Retina (tissue), 1 donor: ENCODE measurements at places on chromosomes 7 and 10.
A peak's percentile ranks its signal among the peaks of the same experiment; 100 is the strongest.

DNA sequence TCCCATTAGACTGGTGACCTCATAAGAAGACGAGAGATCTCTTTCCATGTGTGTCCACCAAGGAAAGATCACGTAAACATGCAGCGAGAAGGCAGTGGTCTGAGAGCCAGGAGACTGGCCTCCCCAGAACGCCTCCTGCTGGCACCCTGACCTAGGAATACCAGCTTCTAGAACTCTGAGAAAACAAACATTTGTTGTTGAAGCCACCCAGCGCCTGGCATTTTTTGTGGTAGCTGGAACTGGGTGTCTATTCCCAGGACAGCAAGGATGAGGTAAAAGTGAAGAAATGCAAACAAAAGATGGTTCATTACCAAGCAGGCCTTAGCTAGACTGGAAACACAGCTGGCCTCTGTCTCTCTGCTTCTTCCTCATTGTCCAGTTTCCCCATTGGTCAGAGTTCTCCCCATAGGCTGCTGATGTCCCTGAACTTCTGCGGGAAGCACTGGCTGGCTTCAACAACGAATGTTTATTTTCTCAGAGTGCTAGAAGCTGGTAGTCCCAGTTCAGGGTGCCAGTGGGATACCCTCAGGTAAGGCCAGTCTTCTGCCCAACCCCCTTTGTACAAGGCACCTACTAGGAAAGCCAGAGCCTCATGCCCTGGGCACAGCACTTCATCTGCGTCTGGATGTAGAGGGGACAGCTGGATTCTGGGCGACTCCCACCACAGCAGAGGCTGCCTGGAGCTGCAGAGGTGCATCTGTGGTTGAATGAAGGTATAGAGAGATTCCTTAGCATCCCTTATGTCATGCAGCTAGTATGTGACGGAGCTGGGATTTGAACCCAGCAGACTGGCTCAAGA, 304.9 kb downstream of the TCERG1L start:
- no peak for DNase-seq

DNA sequence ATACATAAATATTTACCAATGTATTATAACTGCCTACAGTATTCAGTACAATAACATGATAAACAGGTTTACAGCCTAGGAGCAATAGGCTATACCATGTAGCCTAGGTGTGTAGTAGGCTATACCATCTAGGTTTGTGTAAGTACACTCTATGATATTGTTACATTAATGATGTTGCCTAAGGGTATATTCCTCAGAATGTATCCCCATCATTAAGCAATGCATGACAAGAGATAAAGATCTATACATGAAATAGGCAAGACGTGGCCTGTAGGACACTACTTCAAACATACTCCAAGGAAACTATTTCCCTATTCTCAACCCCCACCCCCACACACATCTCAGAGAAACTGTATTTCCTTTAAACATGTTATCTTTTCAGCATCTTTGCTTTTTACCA, 15.3 kb upstream of the ADAM22 start:
- no peak for DNase-seq

- DNase-seq: no peak
These were observed 22.6 kb downstream of the AKR1C4 start for GRCh38 chr10:5219262-5219661.

DNA sequence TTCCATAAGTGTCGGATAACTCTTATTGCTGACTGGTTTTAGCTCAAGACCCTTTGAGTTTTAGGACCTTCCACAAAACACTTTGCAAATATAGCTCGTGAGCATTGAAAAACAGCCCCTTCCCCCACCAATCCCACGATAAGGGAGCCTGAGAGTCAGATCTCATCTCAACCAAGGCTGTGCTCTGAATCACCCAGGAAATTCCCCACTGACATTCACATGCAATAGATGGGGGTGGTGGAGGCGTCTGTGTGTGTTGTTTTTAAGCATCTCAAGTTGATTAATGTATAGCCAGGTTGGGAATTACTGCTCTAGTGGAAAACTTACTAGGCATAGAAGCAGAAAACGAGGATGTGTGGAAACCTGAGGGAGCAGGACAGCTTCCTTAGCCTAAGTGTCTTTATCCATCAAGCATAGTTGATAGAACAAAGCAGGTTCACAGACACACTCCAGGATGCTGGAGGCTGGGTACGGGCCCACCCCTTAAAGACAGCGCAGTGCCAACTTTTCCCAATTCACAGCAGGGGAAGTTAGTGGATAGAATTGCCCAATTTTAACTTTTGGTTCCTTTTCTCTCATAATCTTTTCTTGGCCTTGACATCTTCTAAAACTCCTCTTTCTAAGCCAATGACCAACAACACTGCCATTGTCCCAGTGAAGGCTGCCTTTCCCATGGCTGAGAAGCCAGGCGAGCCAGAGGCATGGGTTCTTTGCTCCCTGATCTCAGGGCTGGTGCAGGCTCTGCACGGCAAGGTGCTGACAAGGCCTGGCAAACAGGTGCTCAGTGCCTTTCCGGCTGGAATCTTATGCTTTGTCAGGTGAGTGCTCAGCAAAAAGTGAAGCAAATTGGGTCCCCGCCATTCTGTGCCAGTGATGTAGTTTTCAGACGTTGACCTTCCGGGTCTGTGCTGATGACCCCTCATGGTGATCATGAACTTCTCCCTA, 98.5 kb upstream of the INSIG1 start:
- no peak for DNase-seq

DNA sequence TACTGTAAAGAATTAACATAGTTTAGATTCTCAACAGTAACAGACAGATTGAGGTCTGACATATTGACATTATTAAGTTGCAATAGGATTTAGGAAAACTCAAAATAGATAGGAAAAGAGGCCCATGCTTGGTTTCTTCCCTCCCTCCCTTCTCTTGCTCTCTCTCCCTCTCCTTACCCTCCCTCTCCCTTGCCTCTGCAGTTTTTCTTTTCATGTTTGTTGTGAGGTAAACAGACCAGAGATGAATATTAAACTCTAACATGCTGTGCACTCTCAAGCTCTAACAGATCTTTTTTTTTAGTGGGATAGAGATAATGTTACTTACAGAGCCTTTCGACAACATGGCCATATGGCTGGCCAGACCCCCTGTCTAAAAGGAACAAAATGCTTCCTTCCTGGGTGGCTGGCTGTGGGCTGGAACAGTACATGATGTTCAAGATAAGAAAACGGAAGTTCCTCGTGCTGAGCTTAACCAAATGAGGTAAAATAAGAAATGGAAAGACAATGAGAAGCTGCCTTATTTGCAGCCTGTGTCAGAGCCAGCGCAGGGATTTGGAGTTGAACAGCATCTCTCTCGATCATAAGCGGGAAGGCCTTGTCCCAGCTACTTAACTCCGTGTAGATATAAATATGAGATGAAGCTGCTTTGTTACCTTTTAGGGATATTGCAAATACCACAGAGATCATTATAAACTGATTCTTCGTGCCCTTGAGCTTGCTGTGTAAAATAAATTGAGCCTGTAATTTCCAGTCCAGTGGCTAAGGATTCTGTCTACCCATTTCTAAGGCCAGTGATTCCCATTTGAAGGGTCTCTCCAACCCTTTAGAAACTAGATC, 391.9 kb upstream of the NPVF start:
- no peak for DNase-seq

GRCh38 chr10:125316436-125316835, 156.1 kb upstream of the CTBP2 start:
- DNase-seq: no peak

DNA sequence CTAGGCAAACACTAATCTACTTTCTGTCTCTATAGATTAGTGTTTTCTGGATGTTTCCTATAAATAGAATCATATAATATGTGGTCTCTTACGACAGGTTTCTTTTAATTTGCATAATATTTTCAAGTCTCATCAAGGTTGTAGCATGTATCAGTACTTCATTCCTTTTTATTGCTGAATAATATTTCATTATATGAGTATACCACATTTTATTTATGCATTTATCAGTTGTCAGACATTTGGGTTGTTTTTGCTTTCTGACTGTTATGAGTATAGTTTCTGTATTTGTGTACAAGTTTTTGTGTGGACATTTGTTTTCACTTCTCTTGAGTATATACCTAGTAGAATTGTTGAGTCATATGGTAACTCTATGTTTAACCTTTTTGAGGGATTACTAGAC, 48.2 kb downstream of the SHOC2 start:
- DNase-seq: no peak

- DNase-seq: peak; percentile 47
These were observed 172.4 kb downstream of the CDCA7L start for GRCh38 chr7:21773326-21773725.

GRCh38 chr10:75954486-75954885, 523.1 kb downstream of the LRMDA start:
- DNase-seq: no peak

DNA sequence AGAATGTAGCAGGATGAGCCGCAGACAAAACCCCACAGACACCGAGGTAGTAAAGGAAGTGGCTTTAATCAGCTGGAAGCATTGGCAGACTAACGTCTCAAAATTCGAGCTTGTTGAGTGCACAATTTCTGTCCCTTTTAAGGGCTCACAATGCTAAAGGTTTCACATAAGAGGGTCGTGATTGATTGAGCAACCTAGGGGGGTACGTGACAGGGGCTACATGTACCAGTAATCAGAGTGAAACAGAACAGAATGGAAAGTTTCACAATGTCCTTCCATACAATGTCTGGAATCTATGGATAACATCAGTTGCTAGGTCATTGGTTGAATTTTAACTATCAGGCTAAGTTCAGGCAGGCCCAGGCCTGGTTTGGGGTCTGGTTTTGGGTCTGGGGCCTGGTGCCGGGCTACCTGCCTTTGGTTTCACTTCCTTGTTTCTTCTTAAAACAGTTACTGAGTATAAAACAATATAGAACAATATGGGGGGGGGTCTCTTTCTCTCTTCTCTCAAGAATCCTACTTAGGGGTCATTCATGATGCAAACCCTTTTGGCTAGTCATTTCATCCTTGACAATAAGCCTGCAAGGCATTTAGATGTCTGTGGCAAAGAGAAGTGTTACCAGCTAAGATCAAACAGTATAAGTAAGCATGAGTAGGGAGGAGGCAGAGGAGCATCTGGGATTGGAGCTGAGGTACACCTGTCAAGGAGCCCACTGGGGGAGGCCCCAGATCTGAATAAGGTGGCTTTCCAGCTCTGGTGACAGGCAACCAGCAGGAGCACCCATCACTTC, 364.1 kb downstream of the TNS3 start:
- no peak for DNase-seq

DNA sequence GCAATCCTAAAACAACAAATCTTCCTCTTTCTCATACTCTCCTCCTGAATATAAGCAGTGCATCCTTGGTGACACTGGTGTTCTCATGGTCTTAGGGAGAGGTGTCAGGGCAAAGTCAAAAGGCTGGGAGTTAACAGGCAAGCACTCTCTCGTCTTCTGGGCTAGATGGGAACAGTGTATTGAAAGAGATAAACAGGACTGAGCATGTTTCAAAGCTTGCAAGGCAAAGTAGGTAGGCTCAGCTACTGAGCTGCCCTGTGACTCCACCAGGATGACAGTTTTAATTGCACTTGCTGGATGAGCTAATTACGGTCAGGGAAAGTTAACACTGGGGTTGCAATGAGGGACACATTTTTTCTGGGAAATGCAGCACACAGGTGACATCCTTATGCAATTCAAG, 554.9 kb upstream of the NRP1 start:
- DNase-seq: no peak

DNA sequence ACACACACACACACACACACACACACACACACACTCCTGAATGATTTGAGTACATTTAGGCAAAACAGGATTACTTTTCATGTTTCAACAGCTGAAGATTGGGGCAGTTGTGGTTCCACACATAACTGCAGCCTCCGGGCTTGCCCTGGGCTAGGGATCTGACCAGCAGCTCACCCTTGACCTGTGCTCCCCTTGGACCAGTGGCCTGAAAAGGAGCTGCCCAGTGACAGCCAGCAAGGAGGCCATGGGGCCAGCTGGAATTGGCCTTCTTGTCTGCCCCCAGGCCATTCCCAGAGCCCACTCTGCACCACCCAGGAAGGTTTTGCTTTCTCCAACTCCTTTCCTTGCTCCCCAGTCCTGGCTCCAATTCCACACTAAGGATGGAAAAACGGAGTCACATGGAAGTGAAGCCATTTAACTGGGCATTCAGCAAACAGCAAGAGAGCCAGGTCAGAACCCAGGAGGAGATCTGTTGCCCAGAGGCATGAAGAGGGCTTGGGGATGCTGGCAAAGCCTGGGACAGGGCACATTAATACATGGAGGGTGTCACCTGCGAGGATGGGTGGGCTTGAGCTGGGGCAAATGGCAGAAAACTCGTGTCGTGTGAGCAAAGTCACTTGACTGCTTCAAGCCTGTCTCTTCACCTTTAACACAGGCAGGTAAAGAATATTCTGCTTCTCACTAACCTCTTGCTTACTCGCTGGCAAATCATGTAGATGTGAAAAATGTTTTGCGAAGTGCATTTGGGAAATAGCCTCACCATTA, 61.5 kb upstream of the GDF10 start:
- no peak for DNase-seq

DNA sequence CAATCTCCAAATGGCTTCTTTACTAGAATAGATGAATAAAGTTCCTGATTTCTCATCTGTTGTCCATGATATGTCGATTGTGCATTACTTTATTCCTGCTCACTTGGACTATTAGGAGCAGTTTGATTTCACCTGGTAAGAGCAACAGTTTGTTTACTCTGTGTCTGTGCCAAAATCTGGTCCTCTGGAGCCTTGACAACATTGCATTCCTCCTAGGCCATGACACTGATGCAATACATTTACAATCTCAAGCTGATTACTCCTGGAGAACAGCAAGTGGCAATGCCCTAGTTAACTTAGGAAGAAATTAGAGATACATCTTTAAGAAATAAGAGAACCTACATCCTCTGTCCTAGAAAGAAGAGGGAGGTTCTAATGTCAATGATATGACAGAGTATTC, 71.8 kb downstream of the SGCE start:
- DNase-seq: no peak

GRCh38 chr7:52168085-52168484, 851.5 kb upstream of the COBL start:
- DNase-seq: no peak

DNA sequence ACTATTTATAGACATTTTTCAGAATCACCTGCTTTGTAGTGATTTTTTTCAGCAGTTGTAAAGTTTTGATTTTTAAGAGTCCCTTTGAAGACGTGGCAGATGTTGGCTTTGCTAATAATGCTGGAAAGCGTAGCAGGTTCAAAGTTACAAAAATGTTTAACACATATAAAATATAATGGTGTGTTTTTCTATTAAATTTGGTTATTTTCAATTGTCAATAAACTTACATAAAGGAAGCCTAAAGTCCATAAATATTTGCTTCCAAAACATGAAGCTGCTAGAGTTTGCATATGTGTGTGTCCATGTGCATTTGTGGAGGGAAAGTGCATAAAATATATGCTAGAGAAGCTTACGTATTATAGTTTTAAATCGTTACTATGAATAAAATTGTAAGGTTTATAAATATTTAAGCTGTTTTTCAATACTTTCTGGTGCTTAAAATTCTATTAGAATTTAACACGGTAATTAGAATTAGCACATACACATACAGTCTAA, 3.7 kb downstream of the MEOX2 start:
- DNase-seq: no peak
